Cardiac muscle cell (in vitro differentiated cells and primary cell): ENCODE measurements at places on chromosomes 6 and 20. TPM values are rescaled to one million over a fixed set of nuclear protein-coding genes. Genes with fewer than 3 reads are reported as not detected.

IMPG1 gene
- 0.84 TPM in 1 of 2 replicates, not detected in the other for polyA plus RNA-seq

CASS4 gene
- not detected in 2 replicates for polyA plus RNA-seq

TMX4 gene
- polyA plus RNA-seq = 34.8 and 40.6 TPM in 2 replicates

EFCAB8 gene
- polyA plus RNA-seq = 0.54 TPM in 1 of 2 replicates, not detected in the other

TMC2 gene
- not detected in 2 replicates for polyA plus RNA-seq

KIF25 gene
- polyA plus RNA-seq = 0.40 and 1.2 TPM in 2 replicates

SLC4A11 gene
- 0.54 TPM in 1 of 2 replicates, not detected in the other for polyA plus RNA-seq

RIPOR2 gene
- 2.2 and 4.4 TPM in 2 replicates for polyA plus RNA-seq

SIGLEC1 gene
- polyA plus RNA-seq = not detected in 2 replicates

NKAIN4 gene
- 0.44 TPM in 1 of 2 replicates, not detected in the other for polyA plus RNA-seq

MCHR2 gene
- not detected in 2 replicates for polyA plus RNA-seq

BMP7 gene
- 130 and 178 TPM in 2 replicates for polyA plus RNA-seq

FAM209B gene
- 0.26 and 0.49 TPM in 2 replicates for polyA plus RNA-seq

PRRT1 gene
- polyA plus RNA-seq = 4.9 and 6.2 TPM in 2 replicates

FILIP1 gene
- 64.8 and 84.7 TPM in 2 replicates for polyA plus RNA-seq

AGER gene
- 4.8 and 9.8 TPM in 2 replicates for polyA plus RNA-seq

SPINT4 gene
- polyA plus RNA-seq = not detected in 2 replicates

L3MBTL1 gene
- polyA plus RNA-seq = 17.8 and 22.6 TPM in 2 replicates

ADGB gene
- not detected in 2 replicates for polyA plus RNA-seq

SAMD10 gene
- polyA plus RNA-seq = 22.6 and 36.5 TPM in 2 replicates

OSTM1 gene
- 14.8 and 18.1 TPM in 2 replicates for polyA plus RNA-seq

OPRL1 gene
- polyA plus RNA-seq = 2.1 and 2.9 TPM in 2 replicates

PCIF1 gene
- polyA plus RNA-seq = 43.8 and 65.7 TPM in 2 replicates

TGM3 gene
- polyA plus RNA-seq = 0.37 TPM in 1 of 2 replicates, not detected in the other

RPL7L1 gene
- polyA plus RNA-seq = 89.5 and 121 TPM in 2 replicates

LAMA4 gene
- 162 and 244 TPM in 2 replicates for polyA plus RNA-seq

FERMT1 gene
- 9.6 and 10.5 TPM in 2 replicates for polyA plus RNA-seq

KLC4 gene
- 38.4 and 60.5 TPM in 2 replicates for polyA plus RNA-seq

LRRN4 gene
- 135 and 173 TPM in 2 replicates for polyA plus RNA-seq

FHL5 gene
- polyA plus RNA-seq = not detected in 2 replicates

CLPSL1 gene
- polyA plus RNA-seq = not detected in 2 replicates

TUBB2B gene
- polyA plus RNA-seq = 27.9 and 29.8 TPM in 2 replicates

KHDC1 gene
- 17.1 and 25.3 TPM in 2 replicates for polyA plus RNA-seq

IL17F gene
- polyA plus RNA-seq = not detected in 2 replicates

LRFN2 gene
- not detected in 2 replicates for polyA plus RNA-seq

SAPCD1 gene
- polyA plus RNA-seq = 2.1 and 4.2 TPM in 2 replicates

CALHM5 gene
- polyA plus RNA-seq = not detected in 2 replicates

ARMC12 gene
- 2.3 and 4.9 TPM in 2 replicates for polyA plus RNA-seq

HLA-DQB2 gene
- polyA plus RNA-seq = not detected in 2 replicates

DEFB119 gene
- not detected in 2 replicates for polyA plus RNA-seq

HLA-DOB gene
- not detected in 2 replicates for polyA plus RNA-seq

ACSS2 gene
- 93.8 and 105 TPM in 2 replicates for polyA plus RNA-seq

CDSN gene
- not detected in 2 replicates for polyA plus RNA-seq

AKAP12 gene
- 66.5 and 81.7 TPM in 2 replicates for polyA plus RNA-seq

OR11A1 gene
- not detected in 2 replicates for polyA plus RNA-seq

CAGE1 gene
- 0.26 and 0.66 TPM in 2 replicates for polyA plus RNA-seq

SIRPG gene
- polyA plus RNA-seq = not detected in 2 replicates

BTN1A1 gene
- 0.14 and 0.35 TPM in 2 replicates for polyA plus RNA-seq

GTF2H4 gene
- polyA plus RNA-seq = 18.0 and 20.7 TPM in 2 replicates

SNAI1 gene
- polyA plus RNA-seq = 7.8 and 12.7 TPM in 2 replicates

CRISP2 gene
- polyA plus RNA-seq = not detected in 2 replicates
